ENCODE measurements at places on chromosomes 4 and X.

DNA sequence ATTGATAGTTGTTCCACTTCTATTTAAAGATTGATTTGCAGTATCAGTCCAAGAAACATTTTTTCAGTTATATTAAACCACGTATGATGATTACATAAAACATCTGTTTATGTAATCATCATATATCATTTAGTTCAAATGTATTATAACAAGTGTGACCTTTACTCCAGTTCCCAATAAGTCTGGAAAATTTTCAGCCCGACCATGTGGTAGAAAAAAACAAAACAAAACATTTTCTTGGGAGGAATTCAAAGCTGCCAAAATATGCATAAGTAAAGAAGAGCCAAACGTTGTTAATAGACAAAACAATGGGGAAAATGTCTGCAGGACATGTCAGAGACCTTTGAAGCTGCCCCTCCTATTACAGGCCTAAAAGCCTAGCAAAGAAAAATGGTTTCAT, 709.1 kb downstream of the FAT4 start:
- DNase-seq: no peak

- no peak for DNase-seq
Observed at GRCh38 chr4:108762559-108763225, at the start of gene ETNPPL. ETNPPL (minus strand) TSS chr4:108763053; CDS start chr4:108762898, 155 bp downstream.

DNA sequence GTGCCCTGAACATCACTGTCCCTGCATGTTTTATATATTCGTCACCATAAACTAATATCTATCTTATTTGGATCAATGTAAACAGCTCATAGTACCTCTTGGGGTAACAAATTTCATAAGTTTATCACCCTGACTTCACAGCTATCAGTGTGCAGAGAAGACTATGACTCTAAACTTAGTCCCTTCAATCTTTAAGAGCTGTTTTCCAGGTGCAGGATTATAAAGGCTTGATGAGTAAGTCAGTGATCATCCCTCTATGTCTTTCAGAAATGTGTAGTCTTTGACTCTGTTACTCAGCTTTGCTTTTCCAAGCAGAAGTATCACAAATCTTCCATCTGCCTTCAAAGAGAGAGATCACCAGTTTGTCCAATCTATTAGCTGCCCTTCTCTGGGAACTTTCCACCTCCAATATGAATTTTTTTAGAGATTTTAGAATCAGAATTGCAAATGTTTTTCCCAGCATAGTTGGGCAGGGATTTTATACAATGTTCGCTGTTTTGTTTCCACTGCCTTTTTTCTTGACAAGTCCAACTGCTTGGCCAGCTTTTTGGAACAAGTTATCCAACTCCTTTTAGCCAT, 45.1 kb upstream of the TSPAN7 start:
- DNase-seq: no peak

DNA sequence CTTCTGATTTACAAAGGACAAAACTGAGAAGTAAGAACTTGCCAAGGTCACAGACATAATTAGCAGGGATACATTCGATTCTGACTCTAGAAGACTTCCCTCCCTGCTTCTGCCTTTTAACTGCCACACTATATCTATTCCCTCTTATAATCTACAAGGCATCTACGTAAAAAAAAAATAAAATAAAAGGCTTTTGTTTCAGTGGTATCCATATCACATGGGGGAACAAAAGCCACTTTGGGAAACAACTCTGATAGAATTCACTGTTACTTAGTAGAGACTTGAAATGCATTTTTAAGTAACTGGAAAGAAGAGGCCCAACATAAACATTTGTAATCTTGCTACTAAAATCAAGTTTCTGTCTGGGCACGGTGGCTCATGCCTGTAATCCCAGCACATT, 247.2 kb downstream of the SCFD2 start:
- no peak for DNase-seq

DNA sequence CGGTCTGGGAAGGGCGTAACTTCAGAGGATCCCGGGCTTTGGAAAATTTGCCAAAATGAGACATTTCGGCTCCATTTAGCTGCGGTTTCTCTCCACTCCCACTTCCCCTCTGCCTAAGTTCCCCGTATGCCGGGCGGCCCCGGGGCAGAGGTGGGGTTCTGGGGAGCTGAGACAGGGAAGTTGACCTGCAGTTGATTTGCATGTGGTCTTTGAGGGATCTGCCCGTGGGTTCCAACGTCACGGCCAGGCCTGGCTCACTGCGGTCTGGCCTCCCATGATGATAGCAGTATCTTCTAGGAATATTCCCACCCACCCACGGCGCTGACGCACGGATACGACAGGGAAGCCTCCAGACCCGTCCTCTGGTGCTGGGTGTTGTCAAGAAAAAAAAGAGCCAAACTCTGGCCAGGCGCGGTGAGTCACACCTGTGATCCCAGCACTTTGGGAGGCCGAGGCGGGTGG, 27.3 kb upstream of the CRLF2 start:
- no peak for DNase-seq

Data from activated CD4-positive, alpha-beta T cell treated with anti-CD3 and anti-CD28 coated beads, Interleukin-2, amount 50 U/mL, for 24 hours (primary cell).